Liver (tissue), 10 donors: ENCODE measurements at places on chromosomes 5 and 9. TPM values are rescaled to one million over a fixed set of nuclear protein-coding genes. Genes with fewer than 3 reads are reported as not detected.

ZNF883 gene
- total RNA-seq = 0.08 TPM

RELL2 gene
- 0.47 TPM for total RNA-seq

TAF11L10 gene
- total RNA-seq = not detected

CDKN2A gene
- total RNA-seq = 0.23 TPM

FOXD1 gene
- total RNA-seq = not detected

ZNF879 gene
- 2.4 TPM for total RNA-seq

DNA sequence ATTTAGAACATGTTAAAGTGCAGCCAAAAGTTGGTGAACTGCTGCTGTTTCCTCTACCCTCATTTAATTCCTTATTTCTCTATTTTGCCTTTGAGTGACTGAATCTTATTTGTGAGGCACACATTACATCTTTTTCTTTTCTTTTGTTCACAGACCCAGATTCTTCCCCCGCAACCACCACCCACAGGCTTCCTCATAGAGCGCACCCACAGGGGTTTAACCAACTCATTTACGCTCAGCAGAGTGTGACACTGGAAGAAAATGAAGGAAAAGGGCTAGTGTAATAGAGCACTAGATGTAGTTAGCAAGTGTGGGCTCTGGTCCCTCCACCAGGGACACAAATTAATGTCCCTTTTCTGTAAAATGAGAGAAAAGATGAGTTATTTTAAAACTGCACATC, 200.7 kb downstream of the PARP8 start:
- no peak for DNase-seq

- no peak for DNase-seq
These were observed 45.5 kb upstream of the TNFSF15 start for GRCh38 chr9:114851306-114851705.

DNA sequence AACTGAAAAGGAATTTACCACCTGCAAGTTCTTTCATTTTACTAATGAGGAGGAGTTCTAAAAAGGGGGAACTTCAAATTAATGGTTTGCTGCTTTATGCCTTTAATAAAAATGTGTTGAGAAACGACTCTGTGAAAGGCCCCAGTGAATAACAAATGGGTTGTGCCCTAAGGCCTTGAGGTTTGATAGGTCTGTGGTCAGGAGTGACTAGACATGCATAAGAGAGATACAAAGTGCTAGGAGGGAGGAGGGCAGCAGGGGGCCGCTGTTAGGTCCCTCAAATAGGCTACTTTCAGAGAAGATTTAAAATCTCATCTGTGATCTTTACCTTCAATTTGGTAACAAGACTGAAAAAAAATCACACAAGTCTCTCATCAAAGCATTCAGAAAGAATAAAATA, 58.3 kb downstream of the FAM81B start:
- no peak for DNase-seq

GRCh38 chr5:130994496-130995253, 170.4 kb downstream of the HINT1 start:
- no peak for DNase-seq

DNA sequence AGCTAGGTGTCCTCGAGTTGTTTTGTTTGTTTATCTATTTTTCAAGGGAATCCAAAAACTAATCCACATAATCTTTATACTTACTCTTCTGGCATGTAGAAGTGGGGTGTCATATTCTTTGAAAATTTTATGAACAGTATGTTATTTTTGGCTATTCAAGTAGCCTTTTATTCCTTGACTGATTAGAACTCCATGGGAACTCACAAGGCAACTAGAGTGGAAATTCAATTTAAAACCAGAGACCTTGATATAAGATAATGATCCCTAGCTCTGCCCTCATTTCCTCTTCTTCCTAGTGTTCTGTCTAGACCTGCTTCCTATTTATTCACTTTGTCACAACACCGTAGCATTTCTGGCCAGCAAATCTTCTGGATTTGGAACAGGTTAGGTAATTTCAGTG, 1123.7 kb upstream of the C9orf72 start:
- no peak for DNase-seq

GRCh38 chr5:43563321-43563720, 6.4 kb upstream of the PAIP1 start:
- no peak for DNase-seq

DNA sequence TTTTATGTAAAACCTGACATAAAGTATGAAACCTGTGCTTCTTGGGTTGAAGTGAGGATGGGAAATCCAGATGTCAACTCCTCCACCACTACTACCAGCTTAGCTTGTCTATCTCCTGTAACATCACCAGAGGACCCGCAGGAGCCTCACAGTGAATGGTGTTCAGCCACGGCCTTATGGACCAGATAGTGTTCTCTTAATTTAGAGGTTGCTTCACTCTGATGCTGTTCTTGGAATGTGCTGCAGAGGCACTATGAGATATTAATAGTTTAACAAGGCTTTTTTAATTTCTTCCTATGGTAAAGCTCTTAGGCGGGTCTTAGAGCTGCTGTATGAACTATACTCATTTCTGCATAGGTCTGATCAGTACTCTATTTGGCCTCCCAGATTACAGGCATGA, 27.9 kb downstream of the NFX1 start:
- no peak for DNase-seq

DNA sequence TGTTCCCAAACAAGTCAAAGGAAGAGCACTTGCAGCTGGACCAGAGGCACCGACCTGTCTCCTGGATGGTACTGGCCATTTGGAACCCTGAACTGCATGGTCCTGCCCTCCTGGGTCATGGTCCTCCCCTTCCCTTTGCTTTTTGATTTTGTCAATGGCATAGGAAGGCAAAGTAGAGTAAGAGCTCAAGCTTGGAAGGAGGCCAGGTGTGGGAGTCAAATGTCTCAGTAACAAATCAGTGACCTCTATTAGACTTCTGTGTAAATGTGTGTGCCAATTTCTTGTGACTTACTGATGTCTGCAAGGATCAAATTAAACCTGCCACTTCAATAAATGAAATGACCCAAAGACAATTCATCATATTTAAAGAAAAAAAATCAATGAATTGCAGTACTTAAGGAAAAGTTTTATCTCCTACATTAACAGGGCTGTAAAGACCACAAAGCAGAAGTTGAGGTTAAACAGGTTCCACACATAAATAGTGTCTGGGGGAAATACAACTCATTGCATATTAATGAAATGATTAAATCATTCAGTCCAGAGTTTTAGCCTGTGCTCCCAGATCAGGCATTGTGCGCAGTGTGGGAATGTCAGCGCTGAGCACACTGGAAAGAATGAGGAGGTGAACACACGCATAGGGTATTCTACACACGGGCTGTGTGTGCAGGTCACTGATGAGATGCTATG, 32.7 kb downstream of the OSMR start:
- no peak for DNase-seq

GRCh38 chr5:133868946-133869518, 99.4 kb downstream of the C5orf15 start:
- peak; percentile 75 for DNase-seq

DNA sequence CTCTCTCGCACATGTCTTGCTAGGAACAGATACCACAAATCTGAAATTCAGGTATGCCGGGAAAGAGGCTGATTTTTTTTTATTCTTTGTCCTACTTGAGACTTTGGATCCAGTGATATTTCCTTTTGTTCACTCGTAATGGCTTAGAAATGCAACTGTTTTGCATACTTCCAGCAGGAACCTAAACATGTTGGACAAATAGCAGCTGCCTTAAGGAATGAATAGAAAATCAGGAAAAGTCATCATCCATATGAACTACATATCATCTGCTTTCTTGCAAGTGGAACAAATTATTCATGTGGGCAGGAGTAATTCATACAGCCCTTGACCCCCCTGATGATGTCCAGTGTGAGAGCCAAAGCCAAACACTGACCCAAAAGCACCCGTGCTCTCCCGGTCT, 17.4 kb downstream of the TTC39B start:
- no peak for DNase-seq

DNA sequence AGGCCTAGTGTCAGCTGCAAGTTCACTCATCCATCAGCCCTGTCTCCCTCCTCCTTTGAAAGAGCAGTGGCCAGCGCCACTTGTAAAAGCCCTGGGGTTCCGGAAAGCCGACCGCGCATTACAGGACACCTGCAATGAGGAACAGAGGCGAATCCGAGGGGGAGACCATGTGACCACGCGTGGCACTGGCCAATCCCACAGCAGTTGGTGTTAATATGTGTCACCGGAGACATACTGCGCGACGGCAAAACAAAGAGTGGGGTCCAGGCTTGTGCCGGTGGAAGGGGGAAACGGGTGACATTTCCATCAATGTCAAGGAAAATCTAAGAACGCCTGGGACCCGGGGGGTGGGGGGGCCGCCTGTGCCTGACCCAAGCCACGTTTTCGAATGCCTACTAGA, 480.8 kb downstream of the SPATA31A7 start:
- DNase-seq = peak; percentile 12

DNA sequence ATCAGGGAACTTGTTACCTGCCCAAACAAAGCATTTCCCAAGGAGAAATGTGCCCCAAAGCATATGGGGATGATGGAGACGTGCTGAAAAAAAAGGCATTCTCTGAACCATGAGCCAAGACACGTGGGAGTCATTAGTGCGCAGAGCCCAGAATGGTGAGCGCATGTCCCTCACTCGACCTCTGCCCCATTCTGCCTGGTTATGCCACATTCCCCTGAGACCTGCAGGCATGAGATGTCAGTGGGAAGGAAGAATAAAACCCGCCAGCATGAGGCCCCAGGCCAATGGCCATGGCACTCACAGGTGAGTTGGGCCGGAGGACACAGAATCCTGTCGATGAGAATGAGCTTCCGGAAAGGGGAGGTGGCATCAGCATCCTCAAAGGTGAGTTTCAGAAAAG, 228.9 kb downstream of the CDK5RAP2 start:
- no peak for DNase-seq

GRCh38 chr5:149679876-149680809, 50.0 kb upstream of the PPARGC1B start:
- DNase-seq = no peak

- no peak for DNase-seq
These were observed 37.9 kb downstream of the SLC6A7 start for GRCh38 chr5:150227606-150228273.

DNA sequence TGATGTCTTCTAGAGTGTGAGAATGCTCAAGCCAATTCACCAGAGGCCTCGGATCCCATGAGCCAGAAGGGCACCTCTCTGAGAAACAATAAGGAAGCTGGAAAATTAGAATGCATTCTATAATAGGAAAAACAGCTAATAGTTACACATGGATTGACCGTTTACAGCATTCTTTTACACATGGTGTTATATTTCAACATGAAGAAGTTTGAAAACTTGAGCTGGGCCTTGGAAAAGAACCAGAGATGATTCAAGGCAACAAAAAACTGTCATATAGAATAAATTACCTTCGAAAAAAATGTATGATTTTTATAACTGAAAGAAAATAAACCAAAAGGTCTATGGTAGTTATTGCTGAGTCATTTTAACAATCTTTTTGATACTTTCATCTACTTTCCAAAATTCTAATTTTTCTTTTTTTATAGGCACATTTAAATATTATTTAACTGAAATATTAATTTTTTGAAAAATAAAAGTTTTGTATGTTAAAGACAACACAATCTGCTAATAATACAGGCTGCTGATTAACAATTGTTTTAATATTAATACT, 6.2 kb downstream of the SH3TC2 start:
- DNase-seq = no peak

- no peak for DNase-seq
These were observed 148.7 kb upstream of the ERCC6L2 start for GRCh38 chr9:95726756-95727155.

- no peak for DNase-seq
These were observed 18.9 kb upstream of the S1PR3 start for GRCh38 chr9:88972401-88972800.

GRCh38 chr5:6565492-6565891, 67.4 kb downstream of the NSUN2 start:
- no peak for DNase-seq

GRCh38 chr5:1660001-1660400, 136.2 kb upstream of the LPCAT1 start:
- peak; percentile 19 for DNase-seq

GRCh38 chr5:36462295-36463021, 143.9 kb upstream of the SLC1A3 start:
- no peak for DNase-seq

DNA sequence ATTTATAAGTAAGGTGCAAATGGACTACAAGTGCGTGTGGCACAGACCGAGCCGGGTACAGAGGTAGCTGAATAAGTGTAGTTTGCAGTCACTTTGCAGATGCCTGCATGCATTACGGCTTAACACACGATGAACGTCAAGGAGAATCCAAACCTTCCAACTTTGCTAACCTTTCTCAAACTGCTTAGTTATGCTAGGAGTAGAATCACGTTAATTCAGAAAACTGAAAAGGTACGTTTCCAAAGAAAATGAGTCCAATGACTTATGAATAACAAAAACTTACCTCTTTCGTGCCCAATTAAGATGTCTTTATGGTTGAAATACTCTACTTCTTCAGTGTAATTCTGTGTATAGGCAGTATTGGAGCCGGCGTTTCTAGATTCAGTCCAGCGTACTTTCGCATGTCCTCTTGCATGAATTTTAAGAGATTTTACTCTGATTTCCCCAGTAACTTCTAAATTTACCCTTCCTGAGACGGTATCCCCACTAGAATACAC, 539 bp downstream of the ARRDC3 start:
- peak; percentile 54 for DNase-seq

GRCh38 chr9:16726029-16726428, 144.4 kb downstream of the BNC2 start:
- DNase-seq = no peak

DNA sequence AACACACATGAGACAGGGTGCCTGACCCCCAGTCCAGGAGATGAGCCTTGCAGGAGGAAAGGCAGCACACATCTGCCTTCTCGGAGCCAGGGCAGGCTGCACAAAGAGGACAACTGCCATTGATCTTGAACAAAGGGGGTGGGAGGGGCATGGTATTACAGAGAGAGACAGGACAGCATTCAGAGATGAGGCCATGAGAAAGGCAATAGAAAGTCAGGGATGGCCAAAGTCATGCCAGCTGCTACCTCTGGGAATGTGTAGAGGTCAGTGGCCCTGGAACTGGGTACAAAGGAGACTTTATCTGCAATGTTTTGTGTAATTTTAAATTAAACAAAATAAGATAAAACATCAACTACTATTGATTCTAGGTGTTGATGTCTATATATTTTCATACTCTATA, 43.2 kb downstream of the WDR36 start:
- DNase-seq = no peak

GRCh38 chr5:139710319-139711066, 62.3 kb downstream of the CXXC5 start:
- DNase-seq = no peak

- no peak for DNase-seq
These were observed 1916.7 kb downstream of the EFNA5 start for GRCh38 chr5:105754056-105754455.

DNA sequence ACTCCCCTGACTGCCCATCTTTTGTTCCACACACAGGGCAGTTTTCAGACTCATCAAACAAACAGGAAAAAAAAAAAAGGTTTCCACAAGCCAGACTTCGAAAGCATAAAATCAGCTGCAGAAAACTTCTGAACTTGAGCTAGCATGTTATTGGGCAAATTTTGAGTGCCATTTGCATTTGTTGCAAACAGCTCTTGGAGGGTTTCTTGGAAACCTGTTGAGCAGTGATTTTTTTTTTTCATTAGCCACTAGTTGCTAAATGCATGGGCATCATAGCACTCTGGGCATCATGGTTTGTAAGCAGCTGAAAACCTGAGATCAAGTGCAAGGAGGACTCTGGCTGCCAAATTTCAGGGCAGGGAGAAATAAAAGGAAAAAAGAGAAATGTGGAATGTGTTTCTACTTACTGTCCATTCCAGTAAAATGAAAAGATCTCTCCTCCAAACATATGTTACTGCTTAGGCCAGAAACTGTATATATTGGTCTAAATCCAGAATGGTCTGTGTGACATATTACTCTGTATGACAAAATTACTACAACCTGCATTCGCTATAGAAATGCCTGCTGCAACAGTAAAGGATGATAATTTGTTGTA, 85.2 kb upstream of the SMIM23 start:
- no peak for DNase-seq
